ENCODE measurements at places on chromosomes 1 and 21. TPM values are rescaled to one million over a fixed set of nuclear protein-coding genes. Genes with fewer than 3 reads are reported as not detected.
A peak's percentile ranks its signal among the peaks of the same experiment; 100 is the strongest.

- DNase-seq: no peak
- no peaks in the 10 kb centered on the region for H3K4me1 ChIP-seq
- no peak overlapping the region for H3K4me3 ChIP-seq
- no peak overlapping the region for H3K27ac ChIP-seq
- no peaks in the 10 kb centered on the region for H3K27me3 ChIP-seq
- H3K36me3 ChIP-seq: no peaks in the 10 kb centered on the region
Observed at GRCh38 chr21:21385404-21385803, 387.2 kb downstream of the NCAM2 start.

GRCh38 chr21:25801217-25802014 is 66.6 kb downstream of the GABPA start:
- H3K27me3 ChIP-seq: no peaks in the 10 kb centered on the region
- no peak overlapping the region for H3K27ac ChIP-seq
- H3K36me3 ChIP-seq: no peaks in the 10 kb centered on the region
- peak; percentile 63 for DNase-seq

DNA sequence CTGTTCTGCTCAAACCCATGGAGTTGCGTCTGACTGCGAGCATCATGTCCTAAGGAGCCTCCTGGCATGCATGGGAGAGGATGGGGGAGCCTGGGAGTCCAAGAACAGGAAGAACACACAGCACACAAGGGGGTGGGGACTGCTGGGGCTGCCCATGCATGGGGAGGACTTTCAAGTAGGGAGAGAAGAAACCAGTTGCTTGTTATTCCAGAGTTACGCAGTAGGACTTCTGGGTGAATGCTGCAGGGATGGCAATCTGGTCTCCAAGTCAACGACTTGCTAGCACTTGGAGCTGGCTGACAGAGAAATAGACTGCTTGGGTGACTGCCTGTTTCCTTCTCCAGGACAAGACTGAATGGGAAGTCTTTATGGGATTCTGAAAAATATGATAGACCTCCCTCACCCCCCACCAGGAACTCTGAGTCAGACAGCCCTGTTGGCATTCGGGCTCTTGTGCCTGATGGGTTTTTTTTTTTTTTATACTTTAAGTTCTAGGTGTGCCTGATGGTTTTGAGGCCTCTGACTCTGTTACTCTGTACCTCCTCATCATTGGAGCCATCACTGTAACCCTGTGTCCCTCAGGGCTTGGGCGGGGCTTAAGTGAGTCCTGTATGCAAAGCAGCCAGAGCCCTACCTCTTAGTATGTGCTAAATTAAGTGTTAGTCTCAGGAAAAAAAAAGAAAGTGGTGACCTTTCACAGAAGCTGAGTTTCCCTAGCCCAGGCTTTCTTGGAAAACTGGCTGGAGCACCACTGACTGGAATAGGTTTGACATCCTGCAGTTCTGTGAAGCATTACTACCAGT is 30.3 kb downstream of the MAP3K21 start:
- no peaks in the 10 kb centered on the region for H3K36me3 ChIP-seq
- no peaks in the 10 kb centered on the region for H3K27me3 ChIP-seq
- H3K4me3 ChIP-seq: no peak overlapping the region

DNA sequence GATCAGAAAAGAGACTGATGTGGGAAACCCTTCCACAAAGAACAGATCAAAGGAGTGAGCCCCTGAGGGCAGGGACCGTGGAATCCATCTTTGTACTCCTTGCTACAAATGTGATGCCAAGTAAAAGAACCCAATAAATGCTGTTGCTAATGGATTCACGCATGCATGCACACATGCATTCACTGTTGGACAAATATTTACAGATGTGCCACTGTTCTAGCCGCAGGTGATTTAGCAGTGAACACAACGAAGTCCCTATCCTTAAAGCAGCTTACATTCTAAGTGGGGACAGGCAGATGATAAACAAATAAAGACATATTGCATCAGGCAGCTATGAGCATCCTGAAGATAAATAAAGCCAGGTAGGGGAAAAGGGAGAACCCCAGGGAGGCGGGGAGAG is 67.8 kb downstream of the ITPKB start:
- DNase-seq: no peak
- H3K27ac ChIP-seq: peak overlapping the region; percentile 95
- no peaks in the 10 kb centered on the region for H3K27me3 ChIP-seq
- peaks cover 23% of the 10 kb centered on the region for H3K4me1 ChIP-seq

GRCh38 chr1:230661976-230662375 is 19.7 kb downstream of the COG2 start:
- H3K4me1 ChIP-seq: no peaks in the 10 kb centered on the region
- H3K27ac ChIP-seq: no peak overlapping the region
- no peaks in the 10 kb centered on the region for H3K36me3 ChIP-seq
- no peak for DNase-seq

- H3K27ac ChIP-seq: peak overlapping the region; percentile 62
- no peaks in the 10 kb centered on the region for H3K27me3 ChIP-seq
- no peak for DNase-seq
- H3K4me3 ChIP-seq: no peak overlapping the region
Observed at GRCh38 chr1:205492201-205492667, 12.2 kb upstream of the CDK18 start.

DNA sequence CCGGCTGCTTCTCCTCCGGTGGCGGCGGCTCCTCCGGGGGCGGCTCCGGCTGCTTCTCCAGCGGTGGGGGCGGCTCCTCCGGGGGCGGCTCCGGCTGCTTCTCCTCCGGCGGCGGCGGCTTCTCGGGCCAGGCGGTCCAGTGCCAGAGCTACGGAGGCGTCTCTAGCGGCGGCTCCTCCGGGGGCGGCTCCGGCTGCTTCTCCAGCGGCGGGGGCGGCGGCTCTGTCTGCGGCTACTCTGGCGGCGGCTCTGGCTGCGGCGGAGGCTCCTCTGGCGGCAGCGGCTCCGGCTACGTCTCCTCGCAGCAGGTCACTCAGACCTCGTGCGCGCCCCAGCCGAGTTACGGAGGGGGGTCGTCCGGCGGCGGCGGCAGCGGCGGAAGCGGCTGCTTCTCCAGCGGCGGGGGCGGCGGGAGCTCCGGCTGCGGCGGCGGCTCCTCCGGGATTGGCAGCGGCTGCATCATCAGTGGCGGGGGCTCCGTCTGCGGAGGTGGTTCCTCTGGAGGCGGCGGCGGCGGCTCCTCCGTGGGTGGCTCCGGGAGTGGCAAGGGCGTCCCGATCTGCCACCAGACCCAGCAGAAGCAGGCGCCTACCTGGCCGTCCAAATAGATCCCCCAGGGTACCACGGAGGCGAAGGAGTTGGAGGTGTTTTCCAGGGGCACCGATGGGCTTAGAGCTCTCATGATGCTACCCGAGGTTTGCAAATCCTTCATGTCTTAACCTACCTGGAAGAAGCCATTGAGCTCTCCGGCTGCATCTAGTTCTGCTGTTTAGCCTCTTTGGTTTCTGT is 2.0 kb downstream of the LORICRIN start:
- H3K36me3 ChIP-seq: no peaks in the 10 kb centered on the region
- no peak for DNase-seq
- H3K4me3 ChIP-seq: peak overlapping the region; percentile 48
- no peak overlapping the region for H3K27ac ChIP-seq

DNA sequence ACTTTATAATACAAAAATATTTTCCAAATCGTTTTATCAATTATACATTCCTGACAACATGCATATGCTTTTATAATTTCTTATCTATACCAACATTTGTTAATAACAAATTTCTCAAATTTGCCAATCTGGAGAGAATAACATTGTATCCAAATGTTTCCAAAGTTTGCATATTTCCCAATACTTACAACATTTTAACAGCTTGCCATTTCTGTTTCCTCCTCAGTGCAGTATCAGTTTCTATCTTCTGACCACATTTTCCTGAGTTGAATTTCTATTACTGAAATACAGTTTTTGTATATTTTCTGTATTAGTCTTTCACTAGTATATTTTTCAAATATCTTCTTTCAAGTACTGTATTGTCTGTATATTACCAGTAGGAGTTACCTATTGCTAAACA is 1594.3 kb downstream of the PLA2G4A start:
- no peaks in the 10 kb centered on the region for H3K4me1 ChIP-seq
- H3K27me3 ChIP-seq: no peaks in the 10 kb centered on the region
- DNase-seq: no peak
- no peaks in the 10 kb centered on the region for H3K36me3 ChIP-seq

DNA sequence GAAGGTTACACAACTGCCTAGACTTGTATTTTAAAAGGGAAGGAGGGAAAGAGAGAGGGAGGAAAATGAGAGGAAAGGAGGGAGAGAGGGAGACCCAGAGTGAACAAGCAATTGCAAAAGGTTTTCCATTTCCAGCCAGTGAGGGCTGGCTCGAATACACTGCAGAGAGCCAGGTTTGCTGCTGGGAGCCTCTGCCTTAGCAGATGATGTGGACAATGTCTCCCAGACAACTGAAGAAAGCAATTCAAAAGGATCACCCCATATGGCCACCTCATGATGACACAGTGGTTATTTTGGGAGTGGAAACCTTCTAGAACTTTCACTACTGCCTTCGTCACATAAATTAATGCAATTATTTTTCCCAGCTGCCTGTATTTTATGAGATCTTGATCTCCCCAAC is 86.4 kb downstream of the BCAR3 start:
- H3K4me3 ChIP-seq: no peak overlapping the region
- H3K27ac ChIP-seq: no peak overlapping the region
- no peaks in the 10 kb centered on the region for H3K36me3 ChIP-seq
- no peak for DNase-seq
- peaks cover 5% of the 10 kb centered on the region for H3K4me1 ChIP-seq

GRCh38 chr21:36254106-36254941 is 65.7 kb upstream of the MORC3 start:
- no peak for DNase-seq
- no peaks in the 10 kb centered on the region for H3K4me1 ChIP-seq
- no peak overlapping the region for H3K4me3 ChIP-seq
- no peak overlapping the region for H3K27ac ChIP-seq

GRCh38 chr1:228319352-228320088 is 87.1 kb downstream of the TRIM11 start:
- no peaks in the 10 kb centered on the region for H3K36me3 ChIP-seq
- no peaks in the 10 kb centered on the region for H3K27me3 ChIP-seq
- DNase-seq: no peak
- no peak overlapping the region for H3K27ac ChIP-seq
- no peak overlapping the region for H3K4me3 ChIP-seq
- H3K4me1 ChIP-seq: no peaks in the 10 kb centered on the region

DNA sequence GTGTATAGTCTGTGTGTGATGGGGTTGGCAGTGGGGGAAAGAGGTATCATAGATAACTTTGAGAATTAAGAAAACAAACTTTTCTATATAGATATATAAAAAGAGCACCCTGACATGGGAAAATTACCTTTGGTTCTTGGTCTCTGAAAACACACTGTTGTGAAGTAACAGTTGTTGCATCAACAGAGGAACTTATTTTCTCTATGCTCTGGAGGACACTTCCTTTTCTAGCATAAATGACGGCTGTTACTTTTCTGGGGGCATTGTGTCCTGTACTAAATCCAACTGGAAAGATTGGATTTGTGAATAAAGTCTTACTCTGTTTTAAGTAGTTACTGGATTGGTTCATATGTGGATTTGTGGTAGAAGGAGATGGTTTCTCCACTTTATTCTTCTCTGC is 12.6 kb downstream of the LRIF1 start:
- no peak overlapping the region for H3K4me3 ChIP-seq
- H3K27me3 ChIP-seq: no peaks in the 10 kb centered on the region
- H3K36me3 ChIP-seq: no peaks in the 10 kb centered on the region
- H3K27ac ChIP-seq: no peak overlapping the region
- DNase-seq: no peak

DNA sequence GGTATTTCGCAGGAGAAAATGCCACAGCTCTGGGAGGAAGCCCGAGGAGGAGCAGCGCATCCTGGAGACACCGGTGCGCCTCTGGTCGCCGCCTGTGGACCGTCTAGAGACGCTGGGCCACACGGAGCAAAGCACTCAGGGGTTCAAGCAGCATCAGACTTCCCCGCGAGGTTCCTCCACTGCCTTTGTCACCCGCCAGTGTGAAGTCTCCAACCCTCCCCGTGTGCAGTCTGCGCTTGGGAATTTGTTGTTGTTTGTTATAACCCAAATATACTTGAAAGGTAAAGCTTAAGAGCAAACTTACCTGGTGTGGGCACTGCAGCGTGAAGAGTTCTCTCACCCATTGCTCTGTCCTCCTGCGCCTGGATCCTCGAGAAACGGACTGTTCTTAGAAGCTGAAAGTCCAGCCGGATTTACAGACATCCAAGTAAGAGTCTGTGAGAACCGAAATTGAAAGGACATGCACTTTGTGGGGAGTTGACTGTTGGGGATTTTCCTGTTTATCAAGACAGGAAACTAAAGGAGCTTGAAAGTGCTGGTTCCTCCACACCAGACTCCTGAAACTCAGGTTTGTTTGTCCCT is at the start of gene GBP4:
Gene GBP4, minus strand, starts transcription at position 452 of the 582 bp plus-strand sequence. Its CDS starts 108 bp downstream, at position 344.
- no peaks in the 10 kb centered on the region for H3K4me1 ChIP-seq
- DNase-seq: peak; percentile 29
- no peaks in the 10 kb centered on the region for H3K27me3 ChIP-seq
- H3K27ac ChIP-seq: peak within 1 kb of the TSS; percentile 90

- no peak overlapping the region for H3K27ac ChIP-seq
- H3K36me3 ChIP-seq: no peaks in the 10 kb centered on the region
- no peaks in the 10 kb centered on the region for H3K4me1 ChIP-seq
- DNase-seq: peak; percentile 29
- no peaks in the 10 kb centered on the region for H3K27me3 ChIP-seq
Observed at GRCh38 chr1:65174585-65174984, 26.6 kb downstream of the AK4 start.

GRCh38 chr1:9128520-9129265 is at the start of gene GPR157:
Gene GPR157 (minus strand): TSS chr1:9129102. CDS start chr1:9129027, 75 bp downstream.
- H3K36me3 ChIP-seq: no peaks in the 10 kb centered on the region
- H3K4me1 ChIP-seq: peaks cover 7% of the 10 kb centered on the region
- peak within 1 kb of the TSS; percentile 97 for H3K27ac ChIP-seq
- peak; percentile 88 for DNase-seq

The PSEN2 gene
- total RNA-seq: 80.9 TPM

The VHLL gene
- total RNA-seq: not detected

The CD34 gene
- 120 TPM for total RNA-seq

The NGF gene
- total RNA-seq: 1.3 TPM

The BCL10 gene
- 31.9 TPM for total RNA-seq

The SPTA1 gene
- total RNA-seq: not detected

The FAM167B gene
- total RNA-seq: 29.0 TPM

The S100A2 gene
- not detected for total RNA-seq

The PACC1 gene
- 1.5 TPM for total RNA-seq

The ERICH3 gene
- under 0.01 TPM for total RNA-seq

The OR2L2 gene
- not detected for total RNA-seq

The PGLYRP4 gene
- total RNA-seq: not detected

The CRB1 gene
- total RNA-seq: not detected

The MAN1A2 gene
- total RNA-seq: 74.6 TPM

The LRRC8C gene
- total RNA-seq: 19.8 TPM

The KRTAP11-1 gene
- total RNA-seq: not detected

The MYBPH gene
- not detected for total RNA-seq

All from uterus (tissue), 4 donors.